Glomerular endothelial cell (primary cell): ENCODE measurements at places on chromosomes 11 and 22. TPM values are rescaled to one million over a fixed set of nuclear protein-coding genes. Genes with fewer than 3 reads are reported as not detected.

Gene MS4A14
- total RNA-seq: not detected in 2 replicates

Gene C11orf52
- total RNA-seq: 0.18 and 1.1 TPM in 2 replicates

Gene CFAP300
- 0.23 TPM in 1 of 2 replicates, not detected in the other for total RNA-seq

Gene BIK
- 0.58 and 2.5 TPM in 2 replicates for total RNA-seq

Gene ZP1
- not detected in 2 replicates for total RNA-seq

Gene TBX10
- total RNA-seq: not detected in 2 replicates

Gene AQP11
- 0.18 TPM in 1 of 2 replicates, not detected in the other for total RNA-seq

Gene KCTD14
- total RNA-seq: 0.58 and 2.0 TPM in 2 replicates

Gene CHADL
- total RNA-seq: 0.73 and 1.3 TPM in 2 replicates

Gene SART1
- total RNA-seq: 34.8 and 60.1 TPM in 2 replicates

Gene NCF4
- 0.41 TPM in 1 of 2 replicates, not detected in the other for total RNA-seq

Gene NNMT
- total RNA-seq: 240 and 279 TPM in 2 replicates

Gene MPZL2
- total RNA-seq: 9.7 and 31.9 TPM in 2 replicates

Gene STIP1
- total RNA-seq: 199 and 219 TPM in 2 replicates

Gene SEC14L6
- total RNA-seq: 0.05 and 0.12 TPM in 2 replicates

Gene PNPLA5
- total RNA-seq: not detected in 2 replicates

Gene GVQW3
- total RNA-seq: 0.53 and 1.3 TPM in 2 replicates

Gene LRRC56
- total RNA-seq: 0.53 TPM in 2 replicates

Gene C11orf87
- 0.12 TPM in 1 of 2 replicates, not detected in the other for total RNA-seq

Gene OR51B4
- not detected in 2 replicates for total RNA-seq

Gene MS4A6E
- not detected in 2 replicates for total RNA-seq

Gene CSRP3
- total RNA-seq: not detected in 2 replicates

Gene SCUBE1
- total RNA-seq: 68.9 and 69.1 TPM in 2 replicates

Gene TSSK2
- not detected in 2 replicates for total RNA-seq

Gene ZNF280B
- 2.5 TPM in 2 replicates for total RNA-seq

Gene EIF3L
- total RNA-seq: 254 and 368 TPM in 2 replicates

Gene RTN4RL2
- total RNA-seq: 0.23 and 1.5 TPM in 2 replicates

Gene RNASEH2C
- 76.5 and 87.6 TPM in 2 replicates for total RNA-seq

Gene ACAD8
- total RNA-seq: 21.4 and 29.1 TPM in 2 replicates

Gene RFPL2
- not detected in 2 replicates for total RNA-seq

Gene OR52I2
- not detected in 2 replicates for total RNA-seq

Gene BAIAP2L2
- total RNA-seq: 0.24 and 0.93 TPM in 2 replicates

Gene MUC6
- total RNA-seq: not detected in 2 replicates

Gene TSPAN32
- total RNA-seq: not detected in 2 replicates

Gene FAM180B
- not detected in 2 replicates for total RNA-seq

Gene RGL4
- total RNA-seq: not detected in 2 replicates

Gene FGF19
- not detected in 2 replicates for total RNA-seq

Gene AGBL2
- not detected in 2 replicates for total RNA-seq

Gene KLHDC7B
- total RNA-seq: not detected in 2 replicates

Gene SYCE3
- 1.7 and 2.6 TPM in 2 replicates for total RNA-seq

Gene KRTAP5-10
- total RNA-seq: not detected in 2 replicates

Gene SLC25A45
- total RNA-seq: 2.0 and 3.5 TPM in 2 replicates

Gene NXF1
- 38.1 and 63.2 TPM in 2 replicates for total RNA-seq

Gene TMEM151A
- total RNA-seq: 0.05 and 0.58 TPM in 2 replicates

Gene SYT7
- 0.53 and 1.3 TPM in 2 replicates for total RNA-seq
